Esophagus (tissue), 2 donors: ENCODE measurements at places on chromosomes 4 and X. TPM values are rescaled to one million over a fixed set of nuclear protein-coding genes. Genes with fewer than 3 reads are reported as not detected.

Gene NDNF
- 0.29 TPM for polyA plus RNA-seq

Gene IL2RG
- polyA plus RNA-seq: 23.1 TPM

Gene MAGEA10
- not detected for polyA plus RNA-seq

Gene RHOXF2
- not detected for polyA plus RNA-seq

Gene PGAM4
- not detected for polyA plus RNA-seq

Gene ATP2B3
- not detected for polyA plus RNA-seq

Gene MAGEE1
- 0.63 TPM for polyA plus RNA-seq

Gene STOX2
- polyA plus RNA-seq: 2.6 TPM
